Motor neuron (in vitro differentiated cells): ENCODE measurements at places on chromosomes 2 and 18.

- ATAC-seq = no peak
These were observed 10.7 kb upstream of the SPOPL start for GRCh38 chr2:138490673-138491494.

DNA sequence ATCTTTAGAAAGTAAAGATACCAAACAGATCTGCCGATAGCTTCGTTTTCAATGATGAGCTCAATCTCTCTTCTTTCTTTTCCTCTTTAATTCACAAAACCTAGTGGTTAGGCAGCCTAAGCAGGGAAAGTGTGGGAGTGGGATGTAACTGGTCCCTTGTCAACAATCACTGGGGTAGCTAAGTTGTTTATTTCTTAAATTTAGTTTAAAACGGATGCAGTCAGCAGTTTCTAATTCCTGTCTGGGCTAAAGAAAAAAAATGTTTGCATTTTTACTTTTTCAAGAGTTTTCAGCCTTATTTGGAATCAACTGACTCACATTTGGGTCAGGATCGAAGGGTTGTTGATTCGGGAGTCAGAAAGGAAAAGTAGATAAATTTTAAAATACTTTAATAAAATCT, 137.7 kb upstream of the TACR1 start:
- ATAC-seq = no peak

DNA sequence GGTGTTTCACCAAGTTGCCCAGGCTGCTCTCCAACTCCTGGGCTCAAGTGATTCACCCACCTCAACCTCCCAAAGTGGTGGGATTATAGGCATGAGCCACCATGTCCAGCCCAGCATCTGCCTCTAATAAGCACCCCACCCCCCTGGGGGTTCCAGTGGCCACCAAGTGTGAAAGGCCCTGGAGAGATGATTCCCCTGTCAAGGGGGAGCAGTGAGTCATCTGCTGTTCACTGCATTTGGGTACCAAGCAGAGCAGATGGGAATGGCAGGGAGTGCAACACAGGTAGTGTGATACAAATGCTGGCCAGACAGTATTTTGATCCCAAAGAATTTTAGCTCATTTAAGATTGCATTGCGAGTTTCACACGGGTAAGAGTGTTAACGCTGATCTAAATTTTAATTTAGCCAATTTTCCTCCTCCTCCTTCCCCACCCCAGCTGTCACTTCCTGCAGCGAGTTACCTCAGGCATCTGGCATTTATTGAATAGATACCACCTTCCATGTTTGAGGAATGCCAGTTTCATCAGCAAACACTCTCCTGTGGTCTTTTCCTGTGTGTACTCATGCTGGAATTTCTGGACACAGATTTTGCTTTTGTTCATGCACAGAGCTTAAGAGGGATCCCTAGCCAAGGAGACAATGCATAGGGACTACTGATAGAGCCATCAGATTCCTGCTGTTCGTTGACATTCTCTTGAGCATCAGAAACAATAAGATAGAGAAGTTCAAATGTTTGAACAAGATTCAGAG, 32.4 kb upstream of the NCK2 start:
- ATAC-seq = no peak

GRCh38 chr2:223051693-223052289, at the start of gene KCNE4:
TSS of gene KCNE4 (plus strand) at chr2:223052190. CDS start at chr2:223052831, 641 bp downstream.
- peak; percentile 87 for ATAC-seq

DNA sequence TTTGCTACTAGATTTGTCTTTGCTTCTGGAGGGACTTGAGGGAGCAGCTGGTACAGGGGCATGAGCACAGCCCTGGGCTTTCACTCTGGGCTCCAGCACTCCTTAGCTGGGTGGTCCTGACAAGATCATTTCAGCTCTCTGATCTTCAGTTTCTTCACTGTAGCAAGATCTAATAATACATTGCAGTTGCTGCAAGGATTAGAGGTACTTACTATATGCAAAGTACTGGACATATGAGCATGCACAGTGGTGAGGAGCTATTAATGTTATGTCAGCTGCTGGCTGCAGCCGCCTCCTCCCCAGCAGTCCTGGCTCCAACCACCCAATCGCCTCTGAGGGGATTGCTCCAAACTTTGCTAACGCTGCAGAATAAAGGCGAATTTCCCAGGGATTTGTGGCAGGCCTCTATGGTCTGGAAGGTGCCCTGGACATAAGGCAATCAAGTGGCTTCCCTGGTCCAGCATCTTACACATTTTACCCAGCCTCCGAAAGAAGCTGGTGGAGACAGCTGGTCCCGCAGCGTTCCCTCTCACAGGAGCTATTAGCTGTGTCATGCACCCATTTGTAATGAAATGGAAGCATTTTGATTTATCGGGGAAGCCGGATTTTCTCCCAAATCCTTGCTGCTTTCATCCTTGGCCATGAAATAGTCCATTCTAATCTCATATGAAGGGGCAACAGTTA, 96.7 kb downstream of the RHOB start:
- ATAC-seq = peak; percentile 91

- ATAC-seq = peak; percentile 81
These were observed 82.0 kb downstream of the SMAD7 start for GRCh38 chr18:48868468-48869466.

DNA sequence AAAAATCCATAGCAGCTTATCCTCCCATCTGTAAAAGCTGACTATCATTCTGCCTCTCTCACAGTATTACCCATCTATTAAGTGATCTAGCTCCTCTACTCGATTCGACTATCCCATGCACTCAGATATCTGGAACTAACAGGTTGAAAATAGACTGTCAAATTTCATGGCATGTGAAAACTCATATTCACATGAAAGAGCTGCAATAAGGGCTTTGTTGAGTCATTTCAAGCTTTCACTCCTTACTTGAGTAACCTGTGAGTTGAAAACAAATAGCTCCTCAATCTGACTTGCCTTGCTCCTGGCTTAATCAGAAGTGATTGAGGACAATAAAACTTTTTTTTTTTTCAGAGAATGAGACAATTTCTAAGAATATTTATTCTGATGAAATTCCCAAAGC, 192.4 kb upstream of the ERBB4 start:
- no peak for ATAC-seq

GRCh38 chr2:71243634-71244301, 16.9 kb upstream of the PAIP2B start:
- no peak for ATAC-seq

DNA sequence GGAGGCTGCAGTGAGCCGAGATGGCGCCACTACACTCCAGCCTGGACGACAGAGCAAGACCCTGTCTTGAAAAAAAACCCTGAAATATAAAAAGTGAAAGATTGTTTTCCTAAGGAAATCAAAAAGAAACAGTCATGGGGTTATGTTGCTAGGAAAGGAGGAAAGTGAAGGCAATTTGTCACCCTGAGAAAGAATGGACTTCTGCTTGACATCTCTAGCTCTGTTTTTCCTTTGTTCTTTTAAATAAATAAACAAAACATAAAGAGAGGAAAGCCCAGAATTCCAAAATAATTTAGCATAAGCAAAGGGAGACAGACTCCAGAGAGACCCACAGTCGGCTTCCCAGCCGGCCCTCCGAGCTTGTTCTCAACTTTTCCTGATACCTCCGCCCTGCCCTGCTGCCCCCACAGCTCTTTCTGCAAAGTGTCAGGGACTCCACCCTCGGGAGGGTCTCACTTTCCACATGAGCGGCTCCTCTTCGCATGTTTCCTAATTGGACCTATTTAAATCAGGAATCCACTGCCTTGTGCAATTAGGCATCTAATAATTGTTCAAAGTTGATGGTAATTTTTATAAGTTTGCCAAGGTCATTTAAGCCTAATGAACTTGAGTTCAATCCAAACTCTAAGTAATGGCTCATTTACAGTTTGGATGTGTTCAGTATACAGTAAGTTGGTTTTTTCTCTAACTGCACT, 49.8 kb upstream of the COPS8 start:
- ATAC-seq = no peak

- ATAC-seq = no peak
These were observed 69.8 kb upstream of the IL1R1 start for GRCh38 chr2:102072741-102073140.

GRCh38 chr2:6783238-6783614, 82.5 kb downstream of the CMPK2 start:
- no peak for ATAC-seq

DNA sequence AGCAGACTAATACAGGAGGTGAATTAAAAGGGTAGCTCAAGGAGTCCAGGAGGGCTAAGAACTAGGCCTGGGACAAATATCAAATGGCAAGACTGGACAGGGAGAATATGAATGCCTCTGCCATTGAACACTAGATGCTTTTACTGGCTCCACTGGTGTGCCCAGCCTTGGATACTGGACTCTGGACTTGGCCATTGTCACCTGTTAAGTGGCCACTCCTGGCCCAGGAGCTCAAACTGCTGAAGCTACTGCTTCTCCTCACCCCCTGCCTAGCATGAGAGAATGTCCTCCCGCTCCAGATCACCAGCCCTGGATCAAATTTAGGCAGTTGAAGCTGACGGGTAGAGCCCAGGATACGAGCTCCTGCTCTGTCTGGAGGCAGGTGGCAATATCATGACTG, 170.8 kb downstream of the DDX1 start:
- ATAC-seq = no peak

- no peak for ATAC-seq
These were observed 3.8 kb upstream of the NFE2L2 start for GRCh38 chr2:177268187-177268871.

GRCh38 chr2:50613161-50613560, 418.8 kb downstream of the NRXN1 start:
- ATAC-seq = no peak

- ATAC-seq = no peak
These were observed 282.3 kb downstream of the EIPR1 start for GRCh38 chr2:3094999-3095958.

DNA sequence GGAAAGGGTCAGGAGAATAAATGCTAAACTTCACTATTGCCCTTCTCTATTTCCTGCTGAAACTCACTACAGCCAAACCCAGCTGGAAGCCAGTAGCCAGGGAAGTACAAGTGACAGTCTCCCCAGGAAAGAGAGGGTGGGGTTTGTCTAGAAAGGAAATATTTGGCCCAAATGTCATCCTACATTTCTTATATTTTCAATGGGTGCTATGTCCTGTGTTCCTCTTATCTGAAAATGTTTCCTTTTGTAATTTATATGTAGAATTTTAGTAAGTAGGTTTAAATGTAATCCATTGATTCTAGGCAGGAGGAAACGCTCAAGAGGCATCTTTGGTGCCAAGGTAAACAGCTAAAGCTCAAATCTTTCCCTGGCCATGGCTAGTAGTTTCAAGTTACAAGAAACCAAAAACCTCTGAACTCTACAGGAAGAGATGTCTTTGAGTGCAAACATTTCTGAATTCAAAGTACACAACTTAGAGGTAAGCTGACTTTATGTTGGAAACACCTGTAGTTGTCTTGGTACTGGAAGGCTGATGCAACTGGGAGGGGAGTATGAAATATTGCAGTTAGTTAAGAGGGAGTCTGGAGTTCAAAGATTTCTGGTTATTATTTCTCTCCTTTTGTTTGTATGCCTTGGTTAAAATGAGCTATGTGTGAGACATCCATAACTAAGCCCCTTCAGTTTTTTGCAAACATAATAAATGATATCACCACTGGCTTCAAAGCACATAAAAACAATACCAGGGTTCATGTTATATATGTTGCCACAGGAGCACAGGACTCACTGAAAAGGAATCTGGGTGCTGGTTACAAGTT, 356.1 kb upstream of the ZC3H15 start:
- ATAC-seq = no peak

DNA sequence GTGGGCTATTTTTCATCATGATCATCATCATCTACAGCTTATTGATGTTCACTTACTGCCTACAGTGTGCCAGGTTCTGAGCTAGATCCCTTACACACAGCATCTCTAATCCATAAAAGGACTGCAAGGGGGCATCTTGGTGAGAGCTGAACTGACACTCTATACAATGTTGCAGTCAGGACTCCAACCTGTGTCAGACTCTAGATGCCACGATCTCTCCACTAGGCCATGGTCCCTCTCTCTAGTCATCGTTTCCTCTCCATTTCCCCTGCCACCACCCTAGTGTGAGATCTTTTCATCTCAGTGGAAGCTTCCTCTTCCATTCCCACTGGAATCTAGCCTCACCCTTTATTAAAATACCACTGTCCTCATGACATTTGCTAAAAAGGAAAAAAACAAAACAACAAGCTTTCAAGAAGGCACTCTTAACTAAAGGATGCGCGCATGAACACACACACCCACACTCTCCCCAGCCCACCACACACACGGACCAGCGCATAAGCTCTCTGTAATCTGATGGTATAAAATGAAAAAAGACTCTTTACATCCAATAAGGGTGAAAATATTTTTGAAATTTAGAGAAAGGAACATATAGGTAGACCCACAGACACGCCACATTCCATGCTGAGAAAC, 93.4 kb upstream of the THOC1 start:
- ATAC-seq = no peak

GRCh38 chr18:58867281-58867961, 2.7 kb downstream of the ZNF532 start:
- peak; percentile 42 for ATAC-seq

GRCh38 chr2:111927723-111928122, 29.3 kb downstream of the MERTK start:
- ATAC-seq = no peak

- ATAC-seq = no peak
These were observed 57.7 kb upstream of the SLC1A4 start for GRCh38 chr2:64931246-64932115.

- no peak for ATAC-seq
These were observed 31.9 kb upstream of the MAPRE3 start for GRCh38 chr2:26938399-26939118.

- no peak for ATAC-seq
These were observed 30.4 kb downstream of the TMEM178A start for GRCh38 chr2:39696101-39696553.

- no peak for ATAC-seq
These were observed 41.2 kb downstream of the TMEFF2 start for GRCh38 chr2:192153561-192153960.

- no peak for ATAC-seq
These were observed 82.2 kb downstream of the ICOS start for GRCh38 chr2:204018717-204019116.

DNA sequence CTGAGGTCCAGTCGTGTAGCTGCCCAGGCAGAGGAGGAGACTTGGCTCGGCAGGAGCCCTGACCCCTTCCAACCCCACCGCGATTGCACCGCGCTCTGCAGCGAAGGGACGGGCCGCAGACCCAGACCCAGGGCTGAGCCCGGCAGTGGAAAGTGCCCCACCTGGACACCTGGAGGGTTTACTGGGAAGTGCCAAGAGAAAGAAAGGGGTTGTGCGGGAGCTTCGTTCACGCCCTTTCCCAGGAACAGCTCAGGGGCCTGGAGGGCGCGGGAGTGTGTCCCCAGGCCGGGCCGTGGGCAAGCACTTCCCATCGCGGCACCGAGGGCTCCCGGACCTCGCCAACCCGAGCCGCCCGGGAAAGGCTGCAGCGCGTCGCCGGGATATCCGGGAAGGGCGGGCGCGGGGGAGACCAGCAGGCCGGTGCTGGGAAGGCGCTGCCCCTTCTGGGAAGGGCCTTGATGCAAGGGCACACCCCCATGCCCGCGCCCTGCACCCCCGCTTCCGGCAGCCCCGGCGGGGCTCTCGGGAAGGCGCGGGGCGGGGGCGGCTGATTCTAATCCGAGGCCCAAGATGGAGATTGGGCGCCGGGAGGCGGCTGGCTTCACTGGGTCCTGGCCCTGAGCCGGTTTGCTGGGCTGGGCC, 36.1 kb upstream of the MRPL33 start:
- ATAC-seq = peak; percentile 96

- no peak for ATAC-seq
These were observed 418.8 kb upstream of the NETO1 start for GRCh38 chr18:73286584-73286983.

- ATAC-seq = no peak
These were observed 7.2 kb downstream of the NBAS start for GRCh38 chr2:15553951-15554350.

GRCh38 chr2:226656367-226656766, 143.3 kb downstream of the IRS1 start:
- ATAC-seq = no peak
